ENCODE measurements at places on chromosomes 7 and 10.

DNA sequence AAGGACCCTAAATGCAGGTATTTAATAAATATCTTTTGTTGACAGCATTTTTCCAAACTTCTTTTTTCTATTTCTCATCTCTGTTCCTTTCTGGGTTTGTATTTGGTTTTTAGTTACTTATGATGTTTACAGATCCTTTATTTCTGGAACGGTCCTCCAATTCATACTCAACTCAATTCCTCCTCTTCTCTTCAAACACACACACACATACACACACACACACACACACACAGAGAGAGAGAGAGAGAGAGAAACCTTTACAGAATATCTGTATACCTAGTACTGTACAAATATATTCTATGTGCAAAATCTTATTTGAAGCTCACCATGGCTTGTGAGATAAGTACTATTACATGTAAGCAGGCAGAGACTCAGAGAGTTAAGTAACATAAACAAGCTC is 21.6 kb upstream of the GOT1 start:
- no peak for DNase-seq

DNA sequence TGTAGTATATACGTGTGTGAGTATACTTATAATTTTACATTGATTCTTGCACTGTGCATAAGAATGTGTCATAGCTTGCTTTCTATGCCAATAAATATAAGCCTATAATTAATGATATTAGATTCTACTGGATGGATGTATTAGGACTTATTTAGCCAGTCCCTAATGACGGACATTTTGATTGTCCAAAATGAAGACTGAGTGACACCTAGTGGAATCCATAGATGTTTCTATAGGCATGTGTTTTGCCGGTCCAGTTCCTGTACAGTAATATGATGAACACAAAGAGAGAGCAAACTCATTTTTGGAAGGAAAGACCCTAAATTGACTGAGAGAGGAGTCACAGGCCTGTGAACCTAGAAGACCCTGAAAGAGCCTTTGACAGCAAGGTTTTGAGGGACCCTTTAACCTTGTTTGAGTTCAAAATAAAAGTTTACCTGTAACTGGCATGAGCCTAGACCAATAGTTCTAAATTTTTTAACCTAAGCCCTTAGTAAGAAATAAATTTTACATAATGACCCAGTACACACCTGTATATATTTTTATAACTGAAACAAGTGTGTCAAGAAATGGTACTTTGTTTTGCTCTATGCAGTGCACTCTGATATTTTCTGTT is 42.4 kb upstream of the AGBL3 start:
- peak; percentile 53 for DNase-seq

DNA sequence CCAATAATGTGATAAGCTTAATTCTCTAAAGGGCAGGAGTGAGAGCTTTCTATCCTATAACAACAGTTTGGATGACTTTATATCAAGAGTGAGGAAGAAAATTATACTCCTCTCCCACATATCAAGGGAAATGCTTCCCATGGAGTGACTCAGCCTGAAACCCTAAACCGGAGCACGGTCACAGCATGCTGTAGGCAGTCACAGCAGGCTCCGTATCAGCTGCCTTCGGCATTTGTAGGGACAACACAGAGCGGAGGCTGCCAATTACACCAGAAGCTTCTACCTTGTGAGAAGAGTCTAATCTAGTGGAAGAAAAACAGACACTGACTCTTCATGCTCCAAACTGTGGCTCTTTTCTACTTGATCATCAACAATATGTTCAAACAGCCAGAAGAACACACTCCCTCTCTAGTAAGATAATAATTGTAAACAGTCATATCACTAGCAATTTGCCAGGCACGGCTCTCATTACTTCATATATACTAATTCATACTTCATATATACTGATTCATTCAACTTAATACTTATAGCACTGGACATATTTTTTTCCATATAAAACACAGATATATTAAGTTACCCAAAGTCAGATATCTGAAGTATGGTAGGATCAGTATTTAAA is 65.9 kb downstream of the DGKB start:
- DNase-seq = peak; percentile 63

- no peak for DNase-seq
These were observed 6.5 kb downstream of the PDSS1 start for GRCh38 chr10:26703974-26704373.

- no peak for DNase-seq
These were observed 20.0 kb downstream of the JAZF1 start for GRCh38 chr7:28160551-28160991.

GRCh38 chr10:100504096-100504495 is 15.6 kb downstream of the SEC31B start:
- no peak for DNase-seq

GRCh38 chr7:129821476-129821875 is 131.3 kb downstream of the UBE2H start:
- no peak for DNase-seq

DNA sequence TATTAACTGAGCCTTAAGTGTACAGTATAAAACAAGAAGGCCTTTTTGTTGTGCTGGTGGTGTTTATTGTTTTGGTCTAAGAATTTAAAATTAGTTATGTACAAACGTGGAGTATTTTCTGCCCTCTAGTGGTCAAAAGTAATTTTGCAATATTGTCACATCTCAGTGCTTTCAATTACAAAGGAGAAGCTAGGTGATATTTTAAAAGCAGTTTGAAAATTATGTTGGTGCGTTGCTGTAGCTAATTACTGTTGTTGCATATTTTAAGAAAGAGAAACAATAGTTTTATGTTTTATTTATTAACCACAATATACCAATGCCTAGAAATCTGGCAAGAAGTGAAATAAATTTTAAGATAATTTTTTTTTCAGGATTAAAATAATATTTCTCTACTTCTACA is 11.4 kb downstream of the NPVF start:
- DNase-seq = peak; percentile 67

DNA sequence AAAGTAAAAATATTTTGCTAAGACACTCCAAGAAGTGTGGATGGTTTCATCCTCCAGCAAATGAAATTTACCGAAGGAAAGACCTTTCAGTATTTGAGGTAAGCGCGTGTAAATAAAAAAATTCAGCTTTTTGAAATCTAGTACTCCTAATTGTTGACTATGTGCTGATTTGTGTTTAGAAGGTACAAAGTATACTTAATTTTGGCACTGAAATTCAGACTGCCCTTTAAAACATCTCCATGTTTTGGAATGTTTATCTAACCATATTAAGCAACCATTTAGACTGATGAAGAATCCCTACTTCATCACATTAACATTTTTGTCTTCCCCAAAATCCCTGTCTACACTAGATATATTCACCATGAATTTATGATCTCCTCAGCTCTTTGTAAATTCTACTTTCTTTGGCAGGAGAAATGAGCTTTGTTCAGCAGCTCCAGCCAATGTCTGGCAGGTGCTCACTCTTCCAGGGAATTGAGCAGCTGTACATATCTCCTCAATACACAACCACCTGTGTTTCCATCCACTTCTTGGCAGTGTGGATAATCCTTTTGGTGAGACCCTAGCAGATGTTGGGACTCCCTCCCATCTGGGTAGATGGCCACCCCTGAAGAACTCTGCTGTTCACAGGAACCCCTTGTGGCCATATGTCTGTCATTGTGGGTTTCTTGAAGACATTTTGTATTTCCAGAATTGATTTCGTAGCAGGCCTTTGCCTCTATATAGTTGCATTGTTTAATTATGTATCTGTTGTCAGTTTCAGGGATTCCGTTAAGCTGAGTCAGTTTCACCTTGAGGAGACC is 129.4 kb upstream of the SAMD8 start:
- no peak for DNase-seq

DNA sequence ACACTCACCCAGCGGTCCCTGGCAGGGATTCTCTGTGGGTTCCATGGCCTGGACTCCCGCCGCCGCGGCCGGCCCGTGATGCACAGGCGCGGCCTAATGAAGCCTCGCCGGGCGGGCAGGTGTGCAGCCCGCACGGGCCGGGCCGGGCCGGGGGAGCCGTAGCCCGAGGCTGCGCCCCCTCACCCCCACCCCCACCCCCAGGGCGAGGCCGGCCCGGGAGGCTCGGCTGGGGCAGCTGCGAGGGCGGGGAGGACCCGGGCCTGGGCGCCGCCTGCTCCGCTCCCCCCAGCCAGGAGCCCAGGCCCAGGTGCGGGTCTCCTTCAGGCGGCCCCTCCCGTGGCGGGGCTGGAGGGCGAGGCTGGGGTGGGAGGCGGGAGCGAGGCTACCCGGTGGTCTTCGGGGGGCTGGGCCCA is at the start of gene NOBOX:
Gene NOBOX (minus strand): TSS at position 45 of the 413 bp plus-strand sequence.
- no peak for DNase-seq

- DNase-seq = no peak
These were observed 226.5 kb downstream of the INHBA start for GRCh38 chr7:41476460-41476803.

GRCh38 chr10:91340613-91341362 is 69.4 kb upstream of the HECTD2 start:
- peak; percentile 91 for DNase-seq

- peak; percentile 43 for DNase-seq
These were observed 244.8 kb upstream of the MINDY3 start for GRCh38 chr10:16105082-16105481.

GRCh38 chr10:99375426-99375825 is 46.3 kb downstream of the CNNM1 start:
- no peak for DNase-seq

DNA sequence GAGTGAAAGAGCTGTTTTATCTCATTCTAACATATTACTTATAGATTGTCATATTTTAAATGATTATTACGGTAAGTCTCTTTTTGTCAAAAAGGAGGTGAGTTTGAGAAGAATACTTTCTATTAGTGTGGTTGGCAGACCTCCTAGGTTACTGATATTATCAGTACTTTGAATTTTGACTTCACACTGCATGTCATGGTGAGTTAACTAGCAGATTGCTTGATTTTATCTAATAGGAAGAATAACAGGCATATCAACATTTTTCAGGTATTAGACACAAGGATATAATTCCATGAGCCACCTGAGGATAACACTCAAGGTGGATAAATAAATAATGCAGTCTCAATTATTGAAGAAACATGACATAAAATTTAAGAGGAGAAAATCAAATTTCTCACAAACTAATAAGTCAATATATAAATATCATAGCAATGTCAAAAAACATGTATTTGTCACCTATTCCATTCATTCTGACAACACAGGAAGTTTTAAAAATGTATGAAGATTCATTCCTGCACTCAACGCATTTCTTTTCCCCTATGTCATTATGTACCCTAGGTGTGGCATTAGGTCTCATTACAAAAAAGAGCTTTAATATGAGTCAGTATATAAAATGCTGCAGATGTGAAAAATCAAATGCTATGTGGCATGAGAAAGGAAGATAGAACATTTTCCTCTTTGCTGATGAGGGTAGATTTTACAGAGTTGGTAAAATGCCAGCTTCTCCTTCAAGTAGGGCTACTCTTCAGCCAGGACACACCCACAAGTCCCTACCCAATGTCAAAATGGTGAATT is 1621.6 kb downstream of the REEP3 start:
- DNase-seq = no peak

- DNase-seq = peak; percentile 97
These were observed 1254.6 kb upstream of the CELF2 start for GRCh38 chr10:9762966-9763656.

DNA sequence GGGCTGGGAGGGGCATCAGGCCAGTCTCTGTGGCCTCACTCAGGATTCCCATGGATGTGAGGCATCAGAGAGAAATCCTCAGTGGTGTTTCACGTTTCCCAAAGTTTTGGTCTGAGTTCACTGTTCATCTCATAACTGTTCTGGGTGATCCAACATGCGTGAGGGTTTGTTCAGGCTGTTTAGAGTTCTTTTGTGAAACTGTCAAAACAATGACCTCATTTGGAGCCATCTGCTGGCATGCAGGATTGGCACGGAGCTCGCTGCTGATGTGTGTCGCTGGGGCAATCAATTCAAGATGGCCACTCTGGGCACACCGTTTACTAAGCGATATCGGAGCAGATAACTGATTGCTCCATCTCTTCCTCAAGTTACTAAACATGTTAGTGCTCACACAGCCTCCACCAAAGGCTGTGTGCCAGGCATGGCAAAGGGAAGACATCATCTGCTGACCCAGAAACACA is 365.6 kb downstream of the WDR11 start:
- DNase-seq = no peak

GRCh38 chr7:138900035-138900828 is 81.0 kb downstream of the KIAA1549 start:
- no peak for DNase-seq

- no peak for DNase-seq
These were observed 63.1 kb downstream of the PYROXD2 start for GRCh38 chr10:98351831-98352402.

DNA sequence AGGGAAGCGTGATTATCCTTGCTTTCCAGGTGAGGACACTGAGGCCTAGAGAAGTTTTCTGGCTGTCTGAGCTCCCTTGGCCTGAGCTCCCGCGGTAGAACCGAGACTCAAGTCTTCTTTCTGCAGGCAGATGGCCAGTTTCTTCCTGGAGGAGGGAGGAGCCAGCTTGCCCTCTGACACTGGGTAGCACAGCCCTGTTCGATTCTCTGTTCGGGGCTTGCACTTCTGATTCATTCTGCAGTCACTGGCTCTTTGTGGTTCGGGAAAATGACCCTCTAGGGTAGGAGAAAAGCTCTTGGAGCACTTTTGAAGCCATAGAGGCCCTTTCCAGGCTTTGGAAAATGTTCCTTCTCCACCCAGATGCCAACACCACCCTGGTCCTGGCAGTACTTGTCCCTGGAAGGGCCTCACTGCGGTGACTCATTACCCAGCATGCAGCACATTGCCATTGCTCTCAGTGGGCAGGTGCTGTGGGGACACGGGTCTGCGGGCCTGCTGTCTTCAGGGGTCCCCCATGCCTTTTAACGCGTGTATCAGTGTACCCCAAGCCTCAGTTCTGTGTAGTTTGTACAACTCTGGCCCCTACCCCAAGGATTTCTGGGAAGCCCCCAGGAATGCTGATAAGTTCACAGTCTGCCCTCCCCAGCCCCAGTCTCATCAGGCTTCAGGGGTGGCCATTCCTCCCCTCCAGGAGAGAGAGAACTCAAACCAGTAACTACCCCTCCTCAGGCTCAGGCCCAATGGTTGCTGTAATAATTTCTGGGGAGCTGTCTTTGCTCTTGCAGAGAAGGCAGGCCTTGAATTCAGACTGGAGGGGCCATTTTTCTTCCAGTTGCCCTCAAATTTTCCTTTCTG is 11.9 kb downstream of the CHST3 start:
- peak; percentile 71 for DNase-seq

GRCh38 chr7:55504093-55504859 is 68.0 kb downstream of the VOPP1 start:
- peak; percentile 28 for DNase-seq

GRCh38 chr10:11150231-11150731 is 132.6 kb downstream of the CELF2 start:
- DNase-seq = no peak

GRCh38 chr7:22992874-22993840 is 20.8 kb downstream of the HYCC1 start:
- DNase-seq = no peak

- DNase-seq = peak; percentile 26
These were observed 60.7 kb upstream of the ZNF746 start for GRCh38 chr7:149558149-149558861.

DNA sequence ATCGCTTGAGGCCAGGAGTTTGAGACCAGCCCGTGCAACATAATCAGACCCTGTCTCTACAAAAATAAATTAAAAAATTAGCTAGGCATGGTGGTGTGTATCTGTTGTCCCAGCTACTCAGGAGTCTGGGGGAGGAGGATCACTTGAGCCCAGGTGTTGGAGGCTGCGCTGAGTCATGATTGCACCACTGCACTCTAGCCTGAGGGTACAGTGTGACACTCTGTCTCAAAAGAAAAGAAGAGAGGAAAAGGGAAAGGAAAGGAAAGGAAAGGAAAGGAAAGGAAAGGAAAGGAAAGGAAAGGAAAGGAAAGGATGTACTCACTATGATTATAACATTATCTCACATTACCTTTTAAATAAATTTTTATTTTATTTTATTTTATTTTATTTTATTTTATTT is 56.5 kb upstream of the MPP7 start:
- DNase-seq = no peak

- DNase-seq = no peak
These were observed 9.9 kb upstream of the DPYSL4 start for GRCh38 chr10:132176623-132177500.
